ENCODE measurements at places on chromosomes 6 and 20.

DNA sequence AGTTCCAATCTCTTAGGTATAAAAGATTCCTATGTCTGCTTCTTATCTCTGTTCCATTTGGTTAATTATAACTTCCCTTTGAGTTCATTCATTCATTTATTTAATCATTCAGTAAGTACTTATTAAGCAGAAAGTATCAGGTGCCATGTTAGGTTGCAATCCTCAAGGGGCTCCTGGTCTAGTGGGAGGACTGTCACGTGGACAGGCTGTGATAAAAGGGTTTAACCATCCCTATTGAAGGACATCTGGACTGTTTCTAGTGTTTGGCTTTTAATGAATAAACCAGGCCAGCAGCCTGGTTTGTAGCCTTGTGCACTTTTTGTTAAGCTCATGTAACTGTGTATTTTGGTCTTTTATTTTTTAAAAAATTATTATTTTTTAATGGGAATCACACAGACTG lies 162.1 kb upstream of the OGFRL1 start:
- DNase-seq: no peak

- no peak for DNase-seq
Measured at GRCh38 chr6:106055489-106055888, 30.6 kb upstream of the PRDM1 start.

- DNase-seq: peak; percentile 68
Measured at GRCh38 chr6:52995913-52996645, 995 bp upstream of the GSTA4 start.

DNA sequence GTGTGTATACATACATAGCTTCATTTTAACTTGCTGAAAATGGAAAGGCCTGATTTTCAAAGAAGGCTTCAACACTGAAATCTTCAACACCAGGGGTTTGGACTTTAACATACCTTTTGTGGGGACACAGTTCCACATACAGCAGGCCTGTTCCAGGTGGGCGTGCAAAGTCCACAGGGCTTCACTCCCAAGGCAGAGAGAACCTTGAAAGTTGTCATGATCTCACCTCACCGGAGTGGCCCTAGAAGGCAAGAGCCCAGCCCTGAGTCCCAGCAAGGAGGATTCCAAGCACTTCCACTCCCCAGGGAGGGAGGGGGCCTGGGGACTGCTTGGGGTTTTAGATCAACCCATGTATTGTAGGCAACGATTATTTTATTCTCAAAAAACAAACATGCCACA lies 47.2 kb downstream of the TMEM242 start:
- no peak for DNase-seq

DNA sequence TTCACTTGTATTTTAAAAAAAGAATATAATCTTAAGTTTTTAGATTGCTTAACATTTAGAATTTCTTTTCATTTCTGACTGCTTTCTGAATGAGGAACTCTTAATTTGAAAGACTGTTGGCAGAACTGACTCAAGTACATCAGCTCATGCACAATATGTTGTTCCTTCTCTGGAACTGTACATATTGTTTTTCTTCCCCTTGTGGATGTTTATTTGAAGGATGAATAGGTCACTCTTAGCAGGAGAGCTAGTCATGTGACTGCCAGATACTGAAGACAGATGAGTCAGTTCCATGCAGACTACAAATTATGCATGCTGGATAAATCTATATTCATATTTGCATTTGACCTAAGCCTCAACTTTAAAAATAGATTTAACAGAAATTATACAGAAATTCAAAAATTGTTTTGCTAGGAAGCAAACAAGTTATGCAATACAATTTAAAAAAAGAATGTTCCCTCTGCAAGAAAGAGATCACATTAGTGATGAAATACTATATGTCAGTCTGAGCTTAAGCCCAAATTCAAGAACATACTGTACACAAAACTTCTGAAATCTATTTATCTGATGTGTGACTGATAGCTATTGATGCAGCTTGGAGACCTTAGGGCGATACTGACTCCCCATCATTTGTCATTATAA lies 1274.9 kb upstream of the GJE1 start:
- DNase-seq: peak; percentile 75

DNA sequence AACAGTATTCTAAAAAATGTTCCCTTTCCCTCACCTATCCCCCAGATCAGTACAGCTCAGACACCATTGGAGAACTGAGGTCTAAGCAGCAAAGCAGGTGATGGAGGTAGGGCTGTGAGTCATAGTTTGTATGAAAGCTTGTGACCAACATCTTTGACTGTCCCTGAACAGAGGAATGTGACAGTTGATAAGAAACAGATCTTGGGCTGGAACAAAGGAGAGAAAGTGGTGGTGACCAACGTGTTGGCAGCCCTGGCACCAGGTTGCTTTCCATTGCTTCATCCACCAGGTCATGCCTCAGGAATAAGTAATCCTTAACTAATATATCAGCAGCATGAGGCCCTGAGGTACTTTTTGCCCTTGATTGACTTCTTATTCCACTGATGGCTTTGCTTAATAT lies 19.9 kb upstream of the CRIP3 start:
- DNase-seq: no peak

- DNase-seq: no peak
Measured at GRCh38 chr6:15580326-15580725, 82.5 kb downstream of the DTNBP1 start.

- peak; percentile 38 for DNase-seq
Measured at GRCh38 chr6:30102414-30102969, 10.4 kb downstream of the TRIM31 start.

- no peak for DNase-seq
Measured at GRCh38 chr6:116996842-116997241, 119.8 kb downstream of the RFX6 start.

GRCh38 chr6:53573299-53573698 lies 28.4 kb upstream of the GCLC start:
- no peak for DNase-seq

DNA sequence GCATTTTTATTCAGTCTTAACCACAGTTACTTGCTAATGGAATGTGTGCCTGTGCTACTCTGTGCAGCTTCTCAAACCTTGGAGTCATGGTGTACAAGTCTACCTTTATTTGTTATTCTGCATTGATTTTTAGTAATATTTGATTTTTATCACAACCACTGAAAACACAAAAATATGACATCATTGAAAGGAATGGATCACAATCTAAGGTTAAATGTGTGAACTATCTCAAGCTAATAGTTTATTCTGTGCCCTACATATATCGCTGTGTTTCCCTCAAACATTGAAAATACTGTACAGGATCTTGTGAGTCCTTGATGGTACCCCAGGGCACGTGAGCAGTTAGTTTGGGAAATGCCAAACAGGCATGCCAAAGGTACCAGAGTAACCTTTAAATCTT lies 573.4 kb downstream of the FRK start:
- DNase-seq: no peak

- no peak for DNase-seq
Measured at GRCh38 chr20:35661908-35662307, 2.8 kb downstream of the CPNE1 start.

DNA sequence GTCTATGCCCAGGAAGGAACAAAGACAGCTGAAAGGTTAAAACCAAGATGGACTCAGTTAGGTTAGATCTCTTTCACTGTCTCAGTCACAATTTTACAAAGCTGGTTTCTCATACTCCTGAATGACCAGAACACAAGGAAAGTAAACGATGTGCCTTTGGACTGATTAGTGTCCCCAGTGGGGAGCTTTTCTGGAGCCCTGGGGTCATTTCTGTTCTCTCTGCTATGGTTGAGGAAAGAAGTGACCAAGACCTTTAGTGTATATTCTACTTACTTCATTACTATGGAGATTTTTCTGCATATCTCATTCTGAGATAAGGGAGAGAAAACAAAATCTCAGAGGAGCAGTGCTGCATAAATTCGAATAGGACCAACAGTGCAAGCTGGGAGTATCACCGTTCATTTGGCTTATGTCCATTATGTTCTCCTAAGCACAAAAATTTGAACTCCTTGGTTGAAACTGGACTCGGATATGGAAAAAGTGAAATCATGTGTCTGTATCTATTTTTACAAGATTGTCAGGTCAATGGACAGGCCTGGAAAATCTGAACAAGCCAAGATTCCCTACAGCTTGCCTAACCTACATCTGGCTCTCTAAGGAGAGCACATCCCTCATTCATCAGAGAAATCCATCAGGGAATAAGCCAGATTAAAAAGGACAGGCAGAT lies 34.4 kb upstream of the ENPP1 start:
- DNase-seq: no peak

DNA sequence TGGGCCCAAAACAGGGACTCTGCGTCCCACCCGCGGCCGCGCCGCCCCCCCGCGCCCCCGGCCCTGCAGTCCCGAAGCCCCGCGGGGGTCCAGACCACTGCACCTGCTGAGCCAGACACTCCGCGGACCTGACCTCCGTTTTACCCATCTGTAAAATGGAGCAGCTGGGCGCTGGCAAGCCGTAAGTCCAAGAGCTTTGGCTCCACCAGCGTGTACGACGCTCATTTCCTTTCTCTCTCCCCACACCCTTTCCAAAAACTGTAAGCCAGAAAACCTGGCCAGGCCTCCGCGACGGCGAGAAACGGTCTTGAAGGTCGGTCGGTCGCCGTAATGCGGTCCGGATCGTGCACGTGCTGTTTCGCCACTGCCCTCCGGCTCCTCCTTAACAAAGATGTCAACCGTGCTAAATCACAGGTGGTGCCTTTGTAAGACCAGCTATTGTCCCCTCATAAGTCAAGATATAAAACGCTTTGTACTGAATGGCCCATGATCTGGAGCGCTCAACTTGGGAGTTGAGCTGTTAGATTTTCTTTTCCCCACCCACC lies 7.8 kb upstream of the NR2E1 start:
- DNase-seq: no peak

- DNase-seq: no peak
Measured at GRCh38 chr6:30562470-30563425, 5.7 kb downstream of the PRR3 start.

DNA sequence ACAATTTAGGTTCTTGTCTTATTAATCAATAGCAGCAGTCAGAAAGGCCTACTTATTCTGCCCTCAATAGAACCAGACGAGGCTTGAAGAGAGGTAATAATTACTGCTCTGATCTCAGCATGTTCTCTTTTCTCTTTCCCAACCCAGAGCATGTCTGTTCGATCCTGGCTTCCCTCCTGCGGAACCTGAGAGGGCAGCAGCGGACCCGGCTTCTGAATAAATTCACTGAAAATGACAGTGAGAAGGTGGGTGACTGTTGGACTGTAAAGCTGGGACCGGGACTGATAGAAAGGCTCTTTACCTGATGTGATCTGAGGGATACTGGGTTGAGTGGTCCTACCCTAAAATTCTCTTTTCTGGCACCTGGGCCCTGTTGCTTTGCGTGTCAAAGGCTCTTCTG lies 63.0 kb upstream of the VSTM2L start:
- DNase-seq: no peak

GRCh38 chr6:121851056-121851455 lies 415.6 kb downstream of the GJA1 start:
- DNase-seq: no peak

DNA sequence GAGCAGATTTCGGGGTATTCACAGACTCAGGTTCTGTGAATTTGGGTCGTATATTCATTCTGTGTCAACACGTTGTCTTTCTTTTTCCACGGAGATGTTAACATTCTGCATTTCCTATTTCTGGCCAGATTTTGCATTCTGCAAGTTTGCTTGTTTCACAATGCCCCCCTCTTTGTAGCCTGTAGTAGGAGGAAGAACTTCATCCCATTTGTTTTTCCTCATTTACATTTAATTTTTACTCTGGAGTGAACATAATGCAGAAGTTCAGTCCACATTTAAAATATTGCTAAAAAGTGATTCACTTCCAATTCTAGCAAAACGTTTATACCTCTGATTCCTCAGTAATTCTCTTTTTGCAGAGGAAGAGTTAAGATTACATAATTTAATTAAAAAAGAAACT lies 12.9 kb downstream of the TAGAP start:
- DNase-seq: no peak

All from fibroblast of skin of left quadriceps (primary cell).